Stimulated activated CD8-positive, alpha-beta memory T cell treated with anti-CD3 and anti-CD28 coated beads, Interleukin-7, amount 100 ng/mL, for 1 hour (primary cell): ENCODE measurements at places on chromosomes 1 and 21.

- DNase-seq: no peak
Observed at GRCh38 chr21:32648165-32648564, 36.0 kb upstream of the CFAP298 start.

- DNase-seq: no peak
Observed at GRCh38 chr21:20258542-20258941, 739.7 kb upstream of the NCAM2 start.

GRCh38 chr21:14817311-14817710 is 247.5 kb downstream of the NRIP1 start:
- DNase-seq: no peak

- no peak for DNase-seq
Observed at GRCh38 chr21:39033878-39034589, 149.2 kb downstream of the PSMG1 start.

- no peak for DNase-seq
Observed at GRCh38 chr21:42570841-42571387, 57.3 kb downstream of the SLC37A1 start.

DNA sequence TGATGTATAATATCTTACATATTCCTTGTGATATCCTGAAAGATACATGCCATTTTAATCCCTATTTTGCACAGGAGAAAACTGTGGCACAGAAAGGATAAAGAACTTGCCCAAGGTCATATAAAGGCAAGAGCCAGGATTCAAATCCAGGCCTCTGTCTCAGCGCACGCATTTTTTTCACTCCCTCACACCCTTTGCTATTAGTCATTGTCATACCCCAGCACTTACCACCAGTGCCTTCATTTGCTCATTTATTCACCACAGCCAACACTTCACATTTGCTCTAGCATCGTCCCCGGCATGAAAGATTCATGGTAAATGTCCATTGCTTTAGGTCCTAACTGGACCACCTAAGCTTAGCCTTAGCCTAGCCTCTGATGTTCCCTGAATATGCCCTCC is 14.2 kb downstream of the ALX3 start:
- DNase-seq: no peak

DNA sequence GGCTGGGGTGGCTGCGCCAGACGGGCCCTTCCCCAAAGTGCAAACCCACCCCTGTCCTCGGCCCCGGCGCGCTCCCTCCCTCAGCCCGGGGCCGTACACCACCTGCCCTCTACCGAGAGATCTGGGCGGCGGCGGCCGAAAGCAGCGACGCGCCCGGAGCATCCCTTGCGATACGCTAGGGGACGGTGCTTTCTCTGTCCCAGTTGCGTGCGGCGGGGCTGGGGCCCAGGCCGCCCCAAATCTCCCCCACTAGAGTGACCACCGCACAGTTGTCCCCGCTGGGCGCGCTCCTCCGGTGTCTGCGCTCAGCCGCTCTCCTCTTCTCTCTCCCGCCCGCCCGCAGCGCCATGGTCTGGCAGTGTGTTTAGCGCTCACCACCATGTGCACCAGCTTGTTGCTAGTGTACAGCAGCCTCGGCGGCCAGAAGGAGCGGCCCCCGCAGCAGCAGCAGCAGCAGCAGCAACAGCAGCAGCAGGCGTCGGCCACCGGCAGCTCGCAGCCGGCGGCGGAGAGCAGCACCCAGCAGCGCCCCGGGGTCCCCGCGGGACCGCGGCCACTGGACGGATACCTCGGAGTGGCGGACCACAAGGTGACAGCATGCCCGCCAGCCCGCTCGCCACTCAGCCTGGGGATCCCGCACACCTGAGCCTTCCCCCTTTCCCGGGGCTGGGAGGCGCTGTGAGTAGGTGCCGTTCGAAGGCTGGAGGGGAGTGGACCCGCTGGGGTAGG is 1.0 kb downstream of the ST6GALNAC5 start:
- DNase-seq: no peak

- no peak for DNase-seq
Observed at GRCh38 chr1:119186471-119186870, 46.0 kb upstream of the WARS2 start.

DNA sequence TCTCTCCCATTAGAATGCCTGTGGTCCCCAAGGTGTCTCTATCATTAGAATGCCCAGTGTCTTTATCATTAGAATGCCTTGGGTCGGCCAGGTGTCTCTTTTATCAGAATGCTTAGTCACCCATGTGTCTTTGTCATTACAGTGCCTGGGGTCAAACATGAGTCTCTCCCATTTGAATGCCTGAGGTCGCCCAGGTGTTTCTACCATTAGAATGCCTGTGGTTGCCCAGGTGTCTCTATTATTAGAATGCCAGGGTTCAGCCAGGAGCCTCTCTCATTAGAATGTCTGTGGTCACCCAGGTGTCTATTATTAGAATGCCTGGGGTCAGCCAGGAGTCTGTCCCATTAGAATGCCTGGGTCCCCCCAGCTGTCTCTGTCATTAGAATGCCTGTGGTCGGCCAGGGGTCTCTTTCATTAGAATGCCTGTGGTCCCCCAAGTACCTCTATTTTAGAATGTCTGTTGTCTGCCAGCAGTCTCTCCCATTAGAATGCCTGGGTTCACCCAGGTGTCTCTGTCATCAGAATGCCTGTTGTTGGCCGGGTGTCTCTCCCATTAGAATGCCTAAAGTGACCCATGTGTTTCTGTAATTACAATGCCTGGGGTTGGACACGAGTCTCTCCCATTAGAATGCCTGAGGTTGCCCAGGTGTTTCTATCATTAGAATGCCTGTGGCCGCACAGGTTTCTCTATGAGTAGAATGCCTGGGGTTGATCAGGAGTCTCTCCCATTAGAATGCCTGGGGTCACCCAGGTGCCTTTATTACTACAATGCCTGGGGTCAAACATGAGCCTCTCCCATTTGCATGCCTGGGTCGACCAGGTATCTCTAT is 57.1 kb downstream of the RNF187 start:
- DNase-seq: no peak

DNA sequence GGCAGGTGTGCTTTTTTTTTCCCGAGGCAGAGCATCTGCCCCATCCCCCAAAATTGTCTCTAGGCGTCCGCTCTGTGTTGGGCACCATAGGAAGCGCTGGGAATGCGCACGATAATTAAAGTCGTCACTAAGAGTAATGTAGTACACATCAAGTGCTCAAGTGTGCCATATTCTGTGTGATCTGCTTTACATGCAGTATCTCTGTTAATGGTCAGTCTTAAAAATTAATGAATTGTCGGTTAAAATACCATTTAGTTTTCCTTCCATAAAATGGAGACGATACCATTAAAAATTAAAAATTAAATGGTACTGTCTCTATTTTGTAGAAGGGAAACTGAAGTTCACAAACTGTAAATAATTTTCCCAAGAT is 544 bp upstream of the CCT8 start:
- DNase-seq: no peak

- no peak for DNase-seq
Observed at GRCh38 chr1:9655836-9656235, 4.3 kb downstream of the PIK3CD start.

DNA sequence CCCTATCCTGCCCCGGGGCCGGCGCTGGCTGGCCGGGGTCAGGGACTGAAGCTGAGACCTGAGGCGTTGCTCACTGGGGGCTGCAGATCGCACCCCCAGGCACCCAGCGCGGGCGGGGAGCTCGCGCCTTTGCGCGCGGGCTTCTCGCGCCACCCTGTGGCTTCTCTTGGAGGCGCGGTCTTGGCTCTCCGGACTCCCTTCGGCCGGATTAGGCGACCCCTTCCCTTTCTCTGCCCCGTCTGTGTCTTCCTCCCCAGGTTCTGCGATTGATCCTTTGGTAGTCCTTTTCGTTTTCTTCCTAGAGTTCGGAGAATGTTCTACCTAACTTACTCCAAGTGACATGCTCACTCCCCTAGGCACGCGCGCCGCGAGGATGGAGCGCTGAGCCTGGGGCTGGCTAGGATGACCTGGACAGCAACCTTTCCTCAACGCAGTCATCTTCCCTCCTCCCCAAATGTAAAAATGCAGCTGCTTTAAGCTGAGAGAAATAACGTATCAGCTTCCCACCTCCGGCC is 495 bp upstream of the NTRK1 start:
- DNase-seq: no peak
